ENCODE measurements at places on chromosomes 13 and 19. TPM values are rescaled to one million over a fixed set of nuclear protein-coding genes. Genes with fewer than 3 reads are reported as not detected.
A peak's percentile ranks its signal among the peaks of the same experiment; 100 is the strongest.

DNA sequence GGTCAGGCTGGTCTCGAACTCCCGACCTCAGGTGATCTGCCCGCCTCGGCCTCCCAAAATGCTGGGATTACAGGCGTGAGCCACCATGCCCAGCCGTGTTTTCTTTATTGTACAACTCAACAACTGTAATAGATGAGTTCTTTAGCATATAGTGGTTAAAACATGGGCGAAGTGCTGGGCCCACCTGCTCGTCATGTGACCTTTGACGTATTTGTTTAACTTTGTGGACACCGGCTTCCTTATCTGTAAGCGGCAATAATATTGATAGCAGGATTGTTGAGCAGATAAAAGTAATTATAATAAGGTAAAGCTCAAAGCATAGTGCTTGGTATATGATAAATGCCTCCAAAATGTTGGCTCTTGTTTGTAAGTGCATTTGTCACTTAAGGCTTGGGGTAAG, 460.3 kb downstream of the KLF12 start:
- DNase-seq = no peak

- peak; percentile 81 for DNase-seq
These were observed 267.3 kb downstream of the DLEU7 start for GRCh38 chr13:50576156-50576555.

- DNase-seq = no peak
These were observed 4.3 kb upstream of the ZNF610 start for GRCh38 chr19:52331757-52332156.

DNA sequence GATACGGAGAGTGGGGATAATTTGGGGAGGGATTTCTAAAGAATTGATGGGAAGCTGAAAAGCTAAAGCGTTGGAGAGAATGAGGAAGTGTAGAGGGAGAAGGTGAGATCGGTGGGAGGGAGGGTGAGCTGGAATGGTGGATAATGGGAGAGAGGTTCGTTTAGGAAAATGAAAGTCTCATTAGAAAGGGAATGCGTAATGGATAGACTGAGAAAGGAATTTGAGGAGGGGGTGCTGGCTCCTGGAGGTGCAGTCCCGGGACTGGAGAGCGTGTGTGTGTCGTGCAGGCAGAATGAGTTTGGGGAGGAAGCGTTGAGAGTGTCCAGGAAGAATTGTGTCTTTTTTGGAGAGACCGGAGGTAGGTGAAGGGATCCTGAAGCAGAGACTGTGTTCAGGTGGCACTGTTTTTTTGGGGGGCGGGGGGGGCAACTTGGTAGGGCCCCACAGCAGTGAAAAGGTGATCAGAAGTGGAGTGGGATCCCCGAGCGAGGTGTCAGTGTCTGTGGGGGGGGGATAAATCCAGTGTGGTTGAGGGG, 1.4 kb downstream of the ACTN4 start:
- no peak for DNase-seq

DNA sequence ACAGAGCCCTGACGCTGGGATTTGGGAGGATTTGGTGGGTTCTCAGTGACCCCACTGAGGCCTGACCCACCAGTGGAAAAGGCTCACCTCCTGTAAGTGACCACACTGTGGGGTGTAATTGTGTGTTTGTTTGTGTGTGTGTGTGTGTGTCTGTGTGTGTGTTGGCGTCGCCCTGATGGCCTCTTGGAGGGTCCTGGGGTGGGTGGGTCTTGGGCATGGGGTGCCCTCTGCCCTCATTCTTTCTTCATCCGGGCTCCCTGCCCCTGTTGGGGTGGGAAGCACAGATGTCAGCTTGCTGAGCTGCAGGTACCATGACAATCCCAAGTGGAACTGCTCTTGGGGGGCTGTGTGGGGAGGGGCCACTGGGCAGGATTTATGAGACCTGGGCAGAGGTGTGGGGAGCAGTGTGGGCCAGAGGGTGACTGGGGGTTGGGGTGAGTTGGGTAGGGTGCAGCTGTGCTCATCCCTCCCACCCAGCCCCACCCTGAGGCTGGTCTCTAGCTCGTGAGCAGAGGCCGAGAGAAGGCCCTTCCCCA, 22.8 kb downstream of the WTIP start:
- no peak for DNase-seq

DNA sequence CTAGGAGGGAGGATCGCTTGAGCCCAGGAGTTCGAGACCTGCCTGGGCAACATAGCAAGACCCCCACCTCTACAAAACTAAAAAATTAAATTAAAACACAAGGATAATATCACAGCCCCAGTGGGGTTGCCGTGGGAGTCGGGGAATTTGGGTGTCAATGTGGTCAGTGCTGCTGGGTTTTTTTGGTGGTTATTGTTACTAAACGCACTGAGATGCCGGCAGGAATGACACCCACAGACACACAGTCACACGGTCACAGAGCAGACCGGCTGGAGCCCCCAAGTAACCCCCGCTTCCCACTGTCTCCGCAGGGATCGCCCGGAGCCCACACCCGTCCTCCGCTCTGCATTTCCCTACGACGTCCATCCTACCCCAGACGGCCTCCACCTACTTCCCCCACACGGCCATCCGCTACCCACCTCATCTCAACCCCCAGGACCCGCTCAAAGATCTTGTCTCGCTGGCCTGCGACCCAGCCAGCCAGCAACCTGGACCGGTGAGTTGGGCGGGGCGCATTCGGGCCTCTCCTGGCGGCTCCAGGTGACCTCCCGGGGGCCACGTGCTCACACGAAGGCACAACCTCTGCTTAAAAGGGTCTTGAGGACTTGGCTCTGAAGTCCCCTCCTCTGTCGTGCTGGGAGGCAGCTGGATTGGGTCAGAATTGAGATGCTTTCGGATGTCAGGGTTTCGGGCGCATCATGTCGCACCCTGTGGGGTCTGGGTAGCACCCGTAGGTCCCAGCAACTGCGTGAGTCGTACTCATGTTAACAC, 28.0 kb downstream of the SMIM24 start:
- no peak for DNase-seq

DNA sequence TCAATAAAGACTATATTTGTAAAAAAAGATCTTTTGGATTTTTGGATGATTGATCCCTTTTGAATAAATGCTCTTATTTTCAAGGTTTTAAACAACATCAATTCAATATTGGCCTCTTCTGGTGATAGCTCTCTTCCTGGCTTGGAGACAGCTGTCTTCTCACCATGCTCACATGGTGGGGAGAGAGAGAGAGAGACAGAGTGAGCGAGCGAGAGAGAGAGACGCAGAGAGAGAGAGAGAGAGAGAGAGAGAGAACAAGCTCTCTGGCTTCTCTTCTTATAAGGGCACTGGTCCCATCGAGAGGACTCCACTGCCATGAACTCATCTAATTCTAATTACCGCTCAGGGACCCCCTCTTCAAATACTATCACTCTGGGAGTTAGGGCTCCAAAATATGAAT, 32.1 kb upstream of the FARP1 start:
- peak; percentile 19 for DNase-seq

DNA sequence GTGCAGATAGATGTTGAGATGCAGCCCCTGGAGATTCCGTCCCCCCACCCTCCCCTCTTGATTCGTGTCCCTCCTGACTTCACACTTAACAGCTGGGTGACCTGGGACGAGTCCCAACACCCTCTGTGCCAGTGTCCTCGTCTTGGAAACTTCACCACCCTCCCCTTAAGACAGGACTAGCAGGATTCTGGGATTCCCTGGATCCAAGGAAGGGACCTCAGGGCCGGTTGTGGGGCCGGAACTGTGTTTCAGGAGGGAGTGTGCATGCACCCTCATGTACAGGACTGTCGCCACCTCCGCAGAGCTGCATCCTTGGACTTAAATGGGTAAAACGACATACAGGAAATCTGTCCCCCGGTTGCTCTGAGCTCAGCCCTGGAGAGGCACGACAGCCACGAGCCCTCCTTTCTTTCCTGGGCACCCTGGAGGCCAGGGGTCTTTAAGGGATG, 990 bp downstream of the MYO9B start:
- no peak for DNase-seq

GRCh38 chr19:5125797-5126497, 157.0 kb downstream of the KDM4B start:
- no peak for DNase-seq

DNA sequence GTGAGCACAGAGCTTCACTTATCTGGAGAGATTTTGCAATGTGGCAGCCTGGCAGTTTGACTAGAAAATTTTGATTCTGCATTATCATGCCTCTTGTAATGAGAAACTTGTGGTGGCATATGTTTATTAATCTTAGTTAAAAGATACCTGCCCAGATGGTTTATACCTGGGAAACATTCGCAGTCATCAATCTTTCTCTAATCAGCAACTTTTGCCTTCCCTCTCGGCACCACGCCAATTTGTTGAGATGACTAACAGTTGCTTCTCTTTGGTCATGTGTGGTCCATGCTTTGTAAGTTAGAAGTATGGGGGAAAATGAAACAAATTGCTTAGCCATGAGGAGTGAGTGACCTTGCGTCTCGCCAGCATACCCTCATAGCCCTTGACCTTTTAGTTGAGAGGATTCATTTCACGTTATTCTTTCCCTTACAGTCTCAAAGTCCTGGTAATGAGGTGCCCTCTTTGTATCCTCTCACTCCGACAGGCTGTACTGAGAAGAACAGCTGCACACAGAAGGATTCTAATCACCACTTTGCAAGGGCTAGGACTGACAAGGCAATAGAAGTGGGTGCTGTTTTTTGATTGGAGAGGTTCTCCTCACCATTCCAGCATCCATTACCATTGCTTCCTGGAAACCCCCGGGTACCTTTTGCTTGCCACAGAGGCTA, 201.4 kb downstream of the OXGR1 start:
- no peak for DNase-seq

DNA sequence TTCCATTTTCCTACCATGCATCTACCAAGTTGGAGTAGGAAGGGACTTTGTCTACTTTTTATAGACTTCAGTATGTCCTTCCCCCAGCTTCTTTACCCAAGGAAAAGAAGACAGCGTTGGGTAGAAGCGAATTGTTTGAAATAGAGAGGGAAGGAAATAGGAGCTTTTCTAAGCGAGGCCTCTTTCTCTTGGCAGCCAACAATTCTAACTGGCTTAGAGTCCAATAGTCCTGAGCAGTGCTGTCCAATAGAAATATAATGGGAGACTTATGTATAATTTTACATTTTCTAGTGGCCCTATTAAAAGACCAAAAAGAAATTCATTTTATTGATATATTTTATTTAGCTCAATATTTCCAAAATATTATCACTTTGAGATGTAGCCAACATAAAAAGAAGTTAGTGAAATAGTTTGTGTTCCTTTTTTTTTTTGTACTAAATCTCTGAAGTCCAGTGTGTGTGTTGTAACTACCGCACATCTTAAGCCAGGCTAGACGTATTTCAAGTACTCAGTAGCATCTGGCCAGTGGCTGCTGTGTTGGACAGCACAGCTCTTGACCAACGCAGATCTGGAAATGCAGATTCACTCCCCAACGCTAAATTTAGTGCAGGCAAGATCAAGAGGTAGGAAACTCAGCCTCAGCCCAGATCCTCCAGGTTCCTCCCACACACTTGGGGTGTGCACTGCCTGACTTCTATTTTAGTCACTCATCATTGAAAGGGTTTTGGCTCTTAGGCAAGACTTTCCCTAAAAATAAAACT, 179.2 kb downstream of the SHISA2 start:
- DNase-seq = peak; percentile 69

GRCh38 chr13:27339299-27339698, 68.7 kb downstream of the RASL11A start:
- DNase-seq = peak; percentile 33

Gene CACNG6
- 21.5 TPM for total RNA-seq

Gene ACP7
- 0.09 TPM for total RNA-seq

DNA sequence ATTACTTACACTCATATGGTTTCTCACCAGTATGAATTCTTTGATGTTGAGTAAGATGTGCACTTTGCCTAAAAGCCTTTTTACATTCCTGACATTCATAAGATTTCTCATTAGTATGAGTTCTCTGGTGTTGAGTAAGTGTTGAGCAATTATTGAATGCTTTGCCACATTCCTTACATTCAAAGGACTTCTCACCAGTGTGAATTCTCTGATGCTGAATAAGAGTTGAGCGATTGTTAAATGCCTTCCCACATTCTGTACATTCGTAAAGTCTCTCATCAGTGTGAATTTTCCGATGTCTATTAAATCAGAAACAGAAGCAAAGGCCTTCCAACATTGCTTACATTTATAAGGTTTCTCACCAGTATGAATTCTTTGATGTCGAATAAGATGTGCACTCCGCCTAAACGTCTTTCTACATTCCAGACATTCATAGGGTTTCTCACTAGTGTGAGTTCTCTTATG, 14.2 kb upstream of the ZFP30 start:
- DNase-seq = no peak

GRCh38 chr19:3243819-3244700, 19.6 kb downstream of the CELF5 start:
- peak; percentile 71 for DNase-seq

Gene FOXA3
- total RNA-seq = not detected

DNA sequence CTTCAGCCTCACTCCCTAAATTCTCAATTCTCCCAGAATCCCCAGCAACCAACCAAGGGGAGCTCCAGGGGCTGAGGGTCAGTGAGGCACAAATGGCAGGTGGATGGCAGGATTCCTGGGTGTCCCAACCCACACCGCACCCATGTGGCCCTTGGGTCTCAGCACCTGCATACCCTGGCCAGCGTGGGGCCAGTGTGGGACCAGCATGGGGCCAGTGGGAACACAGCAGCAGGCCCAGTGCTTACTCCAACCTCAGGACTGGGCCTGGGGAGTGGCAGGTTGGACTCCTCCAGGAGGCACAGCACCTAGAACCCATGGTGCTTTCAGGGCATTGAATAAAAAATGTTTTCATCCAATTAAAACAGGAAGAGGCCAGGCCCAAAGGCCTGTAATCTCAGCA, 202.0 kb downstream of the TSHZ3 start:
- DNase-seq = no peak

Gene EBI3
- total RNA-seq = 0.53 TPM

GRCh38 chr19:49438261-49438660, 3.1 kb downstream of the SLC17A7 start:
- no peak for DNase-seq

Gene FGF22
- total RNA-seq = 0.04 TPM

DNA sequence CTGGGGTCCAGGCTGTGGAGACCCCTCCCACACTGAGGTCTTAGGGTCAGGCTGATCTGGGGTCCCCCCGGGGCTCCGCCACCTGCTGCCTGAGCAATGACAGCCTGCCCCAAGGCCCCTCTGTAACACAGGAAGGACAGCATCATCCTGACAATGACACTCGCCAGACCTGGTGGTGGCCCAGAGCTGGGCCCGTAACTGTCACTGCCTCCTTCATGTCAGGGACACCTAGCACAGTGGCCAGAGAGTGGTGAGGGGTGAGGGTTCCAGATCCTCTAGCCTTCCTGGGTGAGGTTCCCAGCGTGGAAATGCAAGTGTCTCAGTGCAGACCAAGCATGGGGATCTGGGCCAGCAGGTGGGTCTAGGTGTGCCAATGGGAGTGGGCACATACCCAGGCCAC, 27.8 kb downstream of the OPA3 start:
- no peak for DNase-seq

Gene PSG2
- total RNA-seq = 0.62 TPM

GRCh38 chr13:26548205-26548765, 9.2 kb upstream of the WASF3 start:
- no peak for DNase-seq

DNA sequence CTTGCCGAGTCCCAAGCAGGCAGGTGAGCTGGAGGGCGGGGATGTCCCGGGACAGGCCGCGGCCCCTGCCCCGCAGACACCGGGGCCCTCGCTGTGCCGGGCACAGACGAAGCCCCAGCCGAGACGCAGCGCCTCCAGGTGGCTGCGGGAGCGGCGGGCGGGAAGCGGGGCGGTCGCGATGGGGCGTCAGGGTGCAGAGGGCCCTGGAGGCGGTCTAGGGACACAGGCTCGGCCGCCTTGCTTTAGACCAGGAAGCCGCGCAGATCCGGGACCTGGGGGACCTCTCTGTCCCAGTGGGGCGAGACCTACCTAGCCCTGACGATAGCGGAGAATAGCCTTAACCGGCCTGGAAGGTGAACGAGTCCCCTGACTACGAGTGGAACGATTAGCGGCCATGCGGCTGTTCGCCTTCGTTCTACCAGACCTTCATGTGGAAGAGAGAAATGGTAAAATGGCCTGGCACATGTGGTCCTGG, 4.2 kb upstream of the ZNF564 start:
- DNase-seq = no peak

All from muscle of leg (tissue), 16 donors.